Amniotic stem cell (primary cell): ENCODE measurements at places on chromosomes 16 and 17.
A peak's percentile ranks its signal among the peaks of the same experiment; 100 is the strongest.

DNA sequence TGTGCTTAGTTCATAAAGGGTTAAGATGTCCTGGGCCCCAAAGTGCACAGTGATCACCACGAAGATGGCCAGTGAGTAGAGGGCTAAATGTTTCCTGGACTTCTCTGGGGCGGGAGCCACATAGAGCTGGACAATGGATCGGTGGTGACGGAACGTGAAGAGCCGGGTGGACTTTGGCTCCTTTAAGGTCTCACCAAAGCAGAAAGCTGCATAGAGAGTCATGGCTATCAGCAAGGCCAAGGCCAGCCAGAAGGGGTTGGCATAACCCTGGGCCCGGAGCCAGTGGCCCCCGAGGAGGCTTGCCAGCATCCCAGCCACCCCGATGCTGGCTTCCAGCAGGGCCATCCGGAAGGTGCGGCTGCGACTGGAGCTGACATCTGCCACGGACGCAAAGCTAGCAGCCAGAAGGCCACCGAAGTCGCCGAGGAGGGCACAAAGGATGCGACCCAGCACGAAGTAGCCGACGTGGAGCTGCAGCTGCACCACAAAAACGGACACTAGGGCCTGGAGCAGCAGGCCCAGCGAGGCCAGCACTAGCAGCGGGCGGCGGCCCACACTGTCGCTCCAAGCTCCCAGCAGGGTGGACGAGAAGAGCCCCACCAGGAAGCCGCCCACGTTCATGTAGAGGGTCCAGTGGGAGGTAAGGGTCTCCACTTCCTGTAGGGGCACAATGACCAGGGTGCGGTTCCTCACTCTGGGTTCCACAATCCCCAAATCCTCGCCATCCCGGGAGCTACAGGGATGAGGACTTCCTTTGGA, 1.0 kb downstream of the SLC46A1 start:
- DNase-seq: no peak

- no peak for DNase-seq
These were observed 1093.2 kb upstream of the EEF2KMT start for GRCh38 chr16:6190776-6191175.

DNA sequence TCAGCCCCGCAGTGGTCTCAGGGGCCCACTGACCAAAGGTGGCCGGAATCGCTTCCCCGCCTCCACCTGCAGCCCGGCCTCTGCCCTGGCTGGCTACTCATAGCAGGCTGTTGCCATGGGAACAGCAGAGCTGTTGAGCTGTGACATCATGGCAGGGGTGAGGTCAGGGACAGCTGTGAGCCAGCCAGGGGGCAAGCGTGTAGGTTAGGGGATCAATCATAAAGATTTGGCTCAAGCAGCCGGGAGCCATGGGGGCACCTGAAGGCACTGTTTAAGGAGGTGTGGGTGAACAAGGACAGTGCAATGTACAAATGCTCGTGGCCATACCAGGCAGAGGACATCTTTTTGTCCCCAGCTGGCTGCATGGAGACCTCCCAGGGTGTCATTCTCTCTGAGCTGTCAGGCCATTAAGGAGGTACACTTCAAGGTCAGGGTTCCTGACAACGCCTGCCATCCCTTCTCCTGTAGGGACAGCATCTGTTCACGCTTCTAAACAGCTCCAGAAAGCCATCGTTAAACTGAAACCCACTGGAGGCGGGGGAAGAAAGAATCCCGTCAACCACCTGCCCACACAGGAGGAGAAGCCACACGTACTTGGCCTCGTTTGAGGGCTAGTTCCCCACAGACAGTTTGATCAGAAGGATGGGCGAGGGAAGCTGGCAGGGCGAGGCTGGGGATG, at the start of gene CEP295NL:
Gene CEP295NL, minus strand, starts transcription at position 101 of the 679 bp plus-strand sequence. CDS start 1,373 bp downstream, outside the sequence.
- DNase-seq: no peak

GRCh38 chr17:60165223-60165622, 15.4 kb downstream of the CA4 start:
- DNase-seq: no peak

DNA sequence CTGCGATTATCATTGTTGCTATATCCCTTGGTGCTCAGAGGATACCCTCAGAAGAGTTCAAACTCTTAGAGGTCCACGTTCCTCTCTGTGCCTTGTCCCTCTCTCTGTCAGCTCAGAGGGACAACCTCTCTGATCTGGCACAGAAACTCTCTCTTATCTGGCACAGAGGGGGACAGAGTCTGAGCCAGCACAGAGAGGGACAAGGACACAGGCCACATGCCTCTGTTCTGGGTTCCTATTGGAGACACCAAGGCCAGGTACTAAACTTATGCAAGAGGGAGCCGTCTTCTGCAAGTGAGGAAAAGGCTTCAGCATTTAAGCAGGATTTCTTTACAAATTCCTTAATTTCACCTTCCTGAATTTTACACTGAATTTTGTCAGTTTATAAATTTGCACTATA, 565.2 kb downstream of the TOX3 start:
- DNase-seq: no peak

DNA sequence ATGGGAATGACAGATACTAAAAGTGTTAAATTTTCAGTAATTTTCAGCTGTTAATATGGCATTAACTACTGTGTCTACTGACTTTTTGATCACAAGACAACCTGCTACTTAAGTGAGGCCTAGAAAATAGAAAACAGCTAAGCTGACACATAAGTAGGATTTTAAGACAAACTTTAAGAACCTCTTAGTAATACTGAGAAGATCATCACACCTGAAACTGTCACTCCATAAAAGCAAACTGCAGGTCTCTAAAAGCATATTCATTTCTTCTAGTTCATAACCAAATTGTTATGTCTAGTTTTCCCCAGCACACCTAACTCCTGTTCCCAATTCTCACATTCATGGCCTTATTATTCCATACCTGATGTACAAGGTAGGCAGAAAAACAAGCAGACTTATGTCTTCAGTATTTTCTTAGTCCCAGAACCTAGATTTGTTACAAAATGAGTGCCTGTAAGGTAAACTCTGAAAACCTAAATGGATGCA, 8.0 kb downstream of the SRSF1 start:
- DNase-seq: no peak

GRCh38 chr17:33509331-33509730, 216.2 kb upstream of the ASIC2 start:
- no peak for DNase-seq

DNA sequence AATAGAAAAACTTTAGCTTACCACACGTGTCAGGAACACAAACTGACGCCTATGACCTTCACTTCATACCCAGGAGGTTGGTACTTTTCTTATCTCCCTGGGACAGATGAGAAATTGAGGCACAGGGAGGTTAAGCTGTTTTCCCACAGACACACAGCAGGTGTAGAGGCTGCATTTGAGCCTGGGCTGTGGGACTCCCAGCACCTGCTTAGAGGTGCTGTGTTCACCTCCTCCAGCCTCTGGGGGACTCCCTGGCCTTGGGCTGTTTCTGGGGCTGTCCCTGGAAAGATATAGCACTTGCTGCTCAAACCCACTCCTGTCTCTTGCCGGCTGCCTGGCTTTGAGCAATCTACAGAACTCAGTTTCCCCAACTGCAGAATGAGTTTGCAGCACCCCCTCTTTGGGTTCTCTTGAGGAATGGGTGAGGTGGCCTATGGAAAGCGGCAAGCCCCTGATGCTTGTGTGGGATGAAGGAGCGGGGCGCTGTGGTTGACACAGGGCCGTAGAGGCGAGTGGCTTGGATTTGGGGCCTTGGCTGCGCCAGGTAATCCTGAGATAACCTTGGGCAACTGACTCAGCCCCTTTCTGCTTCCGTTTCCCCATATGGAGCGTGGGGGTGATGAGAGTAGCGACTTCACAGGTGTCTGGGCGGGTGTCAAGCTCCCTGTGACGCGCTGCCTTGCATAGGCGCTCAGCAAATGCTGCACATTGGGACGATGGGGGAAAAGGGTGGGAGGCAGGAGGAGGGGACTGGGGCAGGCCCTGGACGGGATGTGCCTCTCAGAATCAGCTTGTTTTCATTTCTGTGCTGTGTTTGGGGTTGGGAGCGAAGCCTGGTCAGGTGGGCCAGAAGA, 104.5 kb upstream of the CIBAR2 start:
- no peak for DNase-seq

DNA sequence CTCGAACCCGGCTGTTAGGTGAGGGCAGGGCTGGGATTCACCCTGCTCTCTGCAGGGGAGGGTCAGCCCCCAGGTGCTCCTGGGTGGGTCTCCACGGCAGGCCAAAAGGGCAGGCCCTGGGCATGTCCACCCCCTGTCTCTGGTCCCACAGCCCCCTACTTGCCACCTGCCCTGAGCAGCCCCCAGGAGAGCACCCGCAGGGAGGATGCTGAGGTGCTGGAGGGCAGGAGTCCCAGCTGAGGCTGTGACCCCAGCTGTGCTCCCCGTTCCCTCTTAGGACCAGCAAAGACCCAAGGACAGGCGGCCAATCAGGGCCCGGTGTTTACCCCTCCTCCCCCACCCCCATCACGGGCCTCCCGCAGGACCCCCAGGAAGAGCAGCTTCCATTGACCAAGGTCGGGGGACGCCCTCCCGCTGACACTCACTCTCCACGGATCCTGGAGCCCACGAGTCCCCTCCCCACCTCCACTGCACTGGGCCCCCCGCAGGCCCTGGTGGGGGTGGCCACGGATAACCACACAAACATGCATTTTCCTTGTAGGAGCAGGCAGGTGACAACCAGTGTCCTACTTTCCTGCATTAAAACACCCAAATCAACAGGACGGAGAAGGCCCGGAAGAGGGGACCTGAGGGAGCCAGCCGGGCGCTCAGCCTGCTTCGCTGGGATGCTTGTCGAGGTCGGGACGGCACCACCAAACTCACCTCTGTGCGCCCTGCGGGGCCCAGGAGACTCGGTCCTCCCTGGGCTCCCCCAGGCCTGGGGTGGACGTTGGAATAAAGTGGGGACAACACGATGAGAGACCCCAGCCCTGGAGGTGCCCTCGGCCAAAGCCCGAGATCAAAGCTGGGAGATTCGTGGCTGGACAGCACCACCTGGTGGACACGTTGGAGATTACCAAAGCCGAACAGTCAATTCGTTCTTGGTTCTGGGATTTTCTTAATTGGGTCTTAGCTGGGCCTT, 22.5 kb upstream of the ENPP7 start:
- DNase-seq: peak; percentile 2

DNA sequence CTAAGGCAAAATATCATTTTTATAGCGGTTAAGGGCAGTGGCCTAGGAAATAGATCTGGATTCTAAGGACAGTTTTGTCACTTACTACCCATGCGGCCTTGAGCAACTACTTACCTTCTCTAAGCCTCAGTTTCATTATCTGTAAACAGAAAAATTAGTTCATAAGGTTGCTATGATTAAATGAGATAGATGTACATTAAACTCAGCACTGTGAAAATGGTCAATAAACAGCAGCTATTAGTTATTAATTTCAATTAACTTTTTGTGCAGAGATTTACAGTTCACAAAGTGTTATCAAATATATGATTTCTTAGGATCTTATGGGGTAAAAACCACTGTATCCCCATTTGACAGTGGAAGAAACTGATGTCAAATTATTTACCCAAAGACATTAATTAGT, 135.5 kb upstream of the CORO6 start:
- DNase-seq: no peak

- DNase-seq: no peak
These were observed 197.2 kb upstream of the CHMP6 start for GRCh38 chr17:80794281-80795089.

DNA sequence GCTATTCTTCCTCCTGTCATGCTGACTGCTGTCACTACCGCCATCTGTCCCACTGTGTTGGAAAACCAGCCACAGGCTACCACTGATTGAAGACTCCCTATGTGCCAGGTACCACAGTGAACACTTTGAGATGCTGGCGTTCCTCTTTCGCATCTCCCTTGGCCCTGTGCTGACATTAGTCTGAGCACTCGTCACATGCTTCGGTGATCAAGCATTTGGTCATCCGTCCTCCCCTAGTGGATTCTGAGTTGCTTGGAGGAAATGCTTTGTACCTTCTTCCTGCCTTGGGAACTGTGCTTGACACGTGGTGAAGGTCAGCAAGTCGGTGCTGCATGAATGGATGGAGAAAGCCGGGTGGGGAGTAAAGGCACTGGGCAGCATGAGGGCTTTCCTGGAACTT, 260.1 kb downstream of the SNX29 start:
- DNase-seq: no peak

- no peak for DNase-seq
These were observed 348.9 kb upstream of the DYNLRB2 start for GRCh38 chr16:80191928-80192327.

DNA sequence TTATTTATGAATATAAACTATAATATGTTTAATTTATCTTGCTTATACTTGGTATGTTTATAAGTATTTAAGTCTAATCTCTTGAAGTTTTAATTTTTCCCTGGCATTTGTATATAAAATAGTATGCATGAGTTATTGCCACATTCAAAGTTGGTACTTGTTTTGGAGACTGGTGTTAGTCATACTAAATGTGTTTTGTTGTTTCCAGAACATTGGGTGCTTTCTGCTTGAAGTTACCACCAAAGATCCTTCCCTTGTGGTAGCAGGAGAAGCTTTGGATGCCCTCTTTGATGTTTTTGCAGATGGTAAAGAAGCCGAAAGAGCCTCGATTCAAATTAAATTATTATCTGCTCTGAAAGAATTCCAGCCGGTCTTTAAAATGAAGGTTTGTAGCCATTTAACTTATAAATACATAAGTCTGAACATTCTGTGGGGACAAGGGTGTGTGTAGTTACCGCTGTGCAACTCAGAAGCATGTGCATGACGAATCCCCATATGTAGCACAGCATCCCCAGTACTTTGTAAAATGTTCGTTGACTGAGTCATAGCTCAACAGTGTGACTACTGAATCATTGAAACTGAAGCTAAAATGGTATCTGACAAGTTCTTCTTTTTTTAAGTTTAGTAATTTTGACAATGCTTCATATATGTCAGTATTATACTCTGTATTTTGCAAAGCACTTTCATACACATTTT, 36.4 kb downstream of the HEATR3 start:
- no peak for DNase-seq

DNA sequence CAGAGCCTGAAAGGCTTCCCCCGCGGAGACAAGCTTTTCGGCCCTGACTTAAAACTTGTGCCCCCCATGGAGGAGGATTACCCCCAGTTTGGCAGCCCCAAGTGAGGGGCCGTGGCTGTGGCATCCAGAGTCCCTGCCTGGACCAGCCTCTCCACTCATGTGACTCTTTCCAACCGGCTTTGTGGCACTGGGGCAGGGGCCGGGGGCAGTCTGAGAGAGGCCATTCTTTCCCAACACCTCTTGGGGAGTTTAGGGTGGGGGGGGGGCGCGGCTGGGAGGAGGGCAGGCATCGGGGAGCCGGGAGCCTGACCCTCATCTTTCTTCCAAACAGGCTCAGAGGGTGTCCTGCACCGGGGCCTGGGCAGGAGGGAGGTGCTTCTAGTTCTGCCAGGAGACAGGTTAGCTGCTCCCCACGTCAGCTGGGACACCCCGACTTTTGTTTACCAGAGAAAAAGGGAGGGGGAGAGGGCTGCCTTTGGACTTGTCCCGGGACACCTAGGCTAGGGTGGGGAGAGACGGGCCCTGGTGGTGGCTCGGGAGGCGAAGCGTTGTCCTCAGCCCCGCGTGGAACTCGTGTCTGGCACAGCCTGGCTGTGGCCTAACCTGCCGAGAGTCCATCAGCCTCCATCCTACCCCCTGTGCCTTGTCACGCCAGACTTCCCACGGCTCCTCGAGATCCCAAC, 7.3 kb upstream of the SERPINF1 start:
- no peak for DNase-seq

GRCh38 chr17:77359236-77359635, 218.5 kb downstream of the SEC14L1 start:
- no peak for DNase-seq

- DNase-seq: no peak
These were observed 11.5 kb upstream of the ZNF747 start for GRCh38 chr16:30546115-30546514.
